ENCODE measurements at places on chromosomes 13 and 19. TPM values are rescaled to one million over a fixed set of nuclear protein-coding genes. Genes with fewer than 3 reads are reported as not detected.

FFAR3 gene
- total RNA-seq, result 5.3 TPM

PLK5 gene
- not detected for total RNA-seq

CLEC17A gene
- 0.26 TPM for total RNA-seq

ARHGEF7 gene
- 56.6 TPM for total RNA-seq

RNF225 gene
- total RNA-seq, result 0.32 TPM

TNNT1 gene
- not detected for total RNA-seq

PABPC3 gene
- 1.3 TPM for total RNA-seq

CEACAM8 gene
- not detected for total RNA-seq

PLPPR3 gene
- total RNA-seq, result not detected

ERVV-1 gene
- total RNA-seq, result not detected

PPM1N gene
- total RNA-seq, result 2.3 TPM

RGL3 gene
- not detected for total RNA-seq

KLK7 gene
- total RNA-seq, result not detected

C1QTNF9B gene
- total RNA-seq, result not detected

TNFSF11 gene
- 0.27 TPM for total RNA-seq

HSH2D gene
- 18.3 TPM for total RNA-seq

Data from activated naive CD4-positive, alpha-beta T cell treated with anti-CD3 and anti-CD28 coated beads for 36 hours (primary cell).